NCI-H748 treated with DMSO at 0.1 percent for 48 hours (cell line): ENCODE measurements at places on chromosomes 16 and 17.

- peak; percentile 47 for DNase-seq
These were observed 6.8 kb upstream of the TBC1D3B start for GRCh38 chr17:36183001-36183971.

DNA sequence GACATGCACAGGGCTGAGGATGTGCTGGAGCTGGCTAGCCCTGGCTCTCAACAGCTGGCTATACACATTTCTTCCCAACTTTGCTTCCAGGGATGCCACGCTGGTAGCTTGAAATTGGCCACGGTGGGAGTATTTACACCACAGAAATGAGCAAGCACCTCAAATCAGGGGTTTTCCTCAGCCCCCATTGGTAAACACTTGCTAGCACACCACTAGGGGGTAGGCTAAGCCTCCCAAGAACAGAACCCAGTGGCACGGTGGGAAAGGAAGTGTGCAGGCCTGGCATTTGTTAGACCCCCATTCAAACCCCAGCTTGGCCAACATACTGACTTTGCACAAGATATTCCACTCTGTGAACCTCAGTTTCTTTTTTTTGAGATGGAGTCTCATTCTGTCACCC lies 12.9 kb downstream of the DRC3 start:
- DNase-seq = no peak

DNA sequence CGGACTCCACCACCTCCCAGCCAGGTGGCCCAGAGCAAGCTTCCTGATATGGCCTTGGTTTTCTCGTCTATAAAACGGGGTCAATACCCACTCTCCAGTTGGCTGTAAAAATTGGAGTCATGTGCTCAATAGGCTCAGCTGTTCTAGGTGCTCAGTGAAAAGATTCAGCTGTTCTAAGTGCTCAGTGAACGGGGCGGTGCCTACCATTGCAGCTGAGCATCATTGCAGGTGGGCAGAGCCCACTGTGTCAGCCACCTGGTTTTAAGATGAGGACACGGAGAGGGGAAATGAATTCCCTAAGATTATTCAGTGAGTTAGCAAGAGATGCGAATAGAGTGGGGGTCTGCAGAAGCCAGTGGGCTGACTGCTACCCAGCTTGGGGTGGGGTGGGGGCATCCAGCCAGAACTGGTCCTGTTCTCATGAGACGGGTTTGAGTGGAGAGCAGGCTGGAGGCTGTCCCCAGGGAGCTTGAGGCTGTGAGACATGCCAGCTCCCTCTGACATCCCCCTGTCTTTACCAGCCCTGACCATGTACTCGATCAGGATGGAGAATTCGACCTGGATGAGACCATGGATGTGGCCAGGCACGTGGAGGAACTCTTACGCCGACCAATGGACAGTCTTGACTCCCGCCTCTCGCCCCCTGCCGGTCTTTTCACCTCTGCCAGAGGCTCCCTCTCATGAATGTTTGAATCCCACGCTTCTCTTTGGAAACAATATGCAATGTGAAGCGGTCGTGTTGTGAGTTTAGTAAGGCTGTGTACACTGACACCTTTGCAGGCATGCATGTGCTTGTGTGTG lies 21.9 kb downstream of the STAT5A start:
- no peak for DNase-seq

- no peak for DNase-seq
These were observed 66.3 kb upstream of the METRNL start for GRCh38 chr17:83012868-83013778.

GRCh38 chr16:21097151-21097550 lies 53.5 kb downstream of the DNAH3 start:
- no peak for DNase-seq

DNA sequence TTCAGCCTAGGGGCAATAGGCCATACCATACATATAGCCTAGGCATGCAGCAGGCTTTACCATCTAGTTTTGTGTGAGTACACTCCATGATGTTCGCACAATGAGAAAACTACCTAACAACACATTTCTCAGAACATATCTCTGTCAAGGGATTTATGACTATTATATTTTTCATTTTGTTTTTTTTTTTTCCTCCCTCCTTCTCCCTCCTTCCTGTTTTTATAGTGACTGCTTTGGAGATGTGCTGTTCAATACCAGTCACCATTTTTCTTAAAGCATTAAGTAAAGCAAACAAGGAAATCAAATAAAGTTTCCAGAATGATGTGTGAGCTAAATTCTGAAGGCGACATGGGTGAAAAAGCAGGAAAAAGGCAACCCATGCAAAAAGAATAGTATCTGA lies 194.6 kb downstream of the STX8 start:
- no peak for DNase-seq

DNA sequence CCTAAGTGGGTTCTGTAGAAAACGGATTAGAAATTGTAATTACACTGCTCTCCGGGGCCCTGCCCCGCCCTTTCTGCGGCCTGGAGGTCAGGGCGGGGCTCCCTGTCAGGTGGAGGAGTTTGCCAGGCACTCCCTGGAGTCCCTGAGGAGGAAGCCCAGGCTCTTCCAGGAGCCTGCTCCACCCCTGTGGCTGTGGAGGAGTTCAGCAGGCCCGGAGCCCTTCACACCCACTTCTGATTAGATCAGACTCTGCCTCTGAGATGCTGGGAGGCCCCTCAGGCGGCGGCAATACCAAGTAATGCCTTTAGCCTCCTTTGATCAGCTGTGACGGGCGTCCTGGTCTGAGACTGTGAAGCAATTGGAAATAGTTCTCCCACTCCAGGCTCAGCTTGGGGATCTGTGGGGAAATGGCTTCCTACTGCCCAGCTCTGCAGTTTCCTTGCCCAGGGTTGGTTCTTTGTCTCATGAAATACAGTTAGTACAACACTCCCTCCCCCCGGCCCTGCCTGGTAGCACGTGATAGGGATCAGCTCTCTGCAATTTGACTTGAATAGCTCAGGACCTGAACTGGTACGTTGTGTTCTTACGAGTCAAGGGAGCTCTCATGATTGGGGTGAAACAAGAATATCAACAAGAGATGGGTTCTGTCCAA lies 22.3 kb downstream of the BAIAP2 start:
- no peak for DNase-seq

DNA sequence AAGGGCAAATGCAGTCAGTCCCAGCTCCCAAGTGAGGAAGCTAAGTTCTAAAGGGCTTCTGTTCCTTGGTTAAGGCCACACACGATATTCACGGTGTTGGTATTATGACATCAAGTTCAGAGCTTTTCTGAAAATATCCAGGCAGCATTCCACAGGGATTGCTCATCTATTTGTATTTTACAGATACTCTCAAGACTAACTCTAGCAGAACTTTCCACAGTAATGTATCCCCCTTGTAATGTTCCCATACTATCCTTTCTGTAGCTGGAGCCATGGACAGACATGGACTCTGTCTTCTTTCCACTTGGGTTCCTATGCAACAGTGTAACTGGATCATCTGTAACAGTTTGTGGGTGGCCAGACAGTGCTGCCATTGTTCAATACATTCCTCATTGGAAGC lies 13.5 kb downstream of the SDR42E1 start:
- DNase-seq = no peak

DNA sequence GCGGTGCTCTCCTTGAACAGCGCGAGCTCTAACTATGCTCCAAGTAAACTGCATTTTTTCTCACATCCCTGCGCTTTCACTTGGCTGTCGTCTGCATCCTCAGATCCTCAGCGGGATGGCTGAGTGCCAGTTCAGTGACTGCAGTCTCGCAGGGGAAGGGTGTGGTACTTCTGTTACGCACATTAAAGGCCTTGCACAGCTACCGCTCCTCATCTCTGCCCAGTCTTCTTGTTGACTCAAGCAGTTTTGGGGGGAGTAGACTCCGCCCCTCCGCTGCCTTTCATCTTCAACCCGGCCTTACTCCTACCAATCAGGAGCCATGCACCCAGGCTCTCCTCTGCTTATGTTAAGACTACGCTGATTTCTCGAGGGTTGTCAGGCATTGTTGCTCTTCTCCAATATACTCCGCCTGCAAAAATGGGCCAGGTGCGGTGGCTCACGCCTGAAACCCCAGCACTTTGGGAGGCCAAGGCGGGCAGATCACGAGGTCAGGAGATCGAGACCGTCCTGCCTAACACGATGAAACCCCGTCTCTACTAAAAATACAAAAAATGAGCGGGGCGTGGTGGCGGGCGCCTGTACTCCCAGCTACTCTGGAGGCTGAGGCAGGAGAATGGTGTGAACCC lies 10.0 kb downstream of the ATP5PD start:
- DNase-seq = peak; percentile 41

- no peak for DNase-seq
These were observed at the start of gene UTS2R for GRCh38 chr17:82371333-82372248. TSS of gene UTS2R (plus strand) at chr17:82371765. CDS start at chr17:82374325, 2,560 bp downstream.

GRCh38 chr16:52474679-52475078 lies 72.3 kb downstream of the TOX3 start:
- DNase-seq = no peak

GRCh38 chr17:81713004-81713555 lies 996 bp downstream of the SLC25A10 start:
- DNase-seq = no peak

DNA sequence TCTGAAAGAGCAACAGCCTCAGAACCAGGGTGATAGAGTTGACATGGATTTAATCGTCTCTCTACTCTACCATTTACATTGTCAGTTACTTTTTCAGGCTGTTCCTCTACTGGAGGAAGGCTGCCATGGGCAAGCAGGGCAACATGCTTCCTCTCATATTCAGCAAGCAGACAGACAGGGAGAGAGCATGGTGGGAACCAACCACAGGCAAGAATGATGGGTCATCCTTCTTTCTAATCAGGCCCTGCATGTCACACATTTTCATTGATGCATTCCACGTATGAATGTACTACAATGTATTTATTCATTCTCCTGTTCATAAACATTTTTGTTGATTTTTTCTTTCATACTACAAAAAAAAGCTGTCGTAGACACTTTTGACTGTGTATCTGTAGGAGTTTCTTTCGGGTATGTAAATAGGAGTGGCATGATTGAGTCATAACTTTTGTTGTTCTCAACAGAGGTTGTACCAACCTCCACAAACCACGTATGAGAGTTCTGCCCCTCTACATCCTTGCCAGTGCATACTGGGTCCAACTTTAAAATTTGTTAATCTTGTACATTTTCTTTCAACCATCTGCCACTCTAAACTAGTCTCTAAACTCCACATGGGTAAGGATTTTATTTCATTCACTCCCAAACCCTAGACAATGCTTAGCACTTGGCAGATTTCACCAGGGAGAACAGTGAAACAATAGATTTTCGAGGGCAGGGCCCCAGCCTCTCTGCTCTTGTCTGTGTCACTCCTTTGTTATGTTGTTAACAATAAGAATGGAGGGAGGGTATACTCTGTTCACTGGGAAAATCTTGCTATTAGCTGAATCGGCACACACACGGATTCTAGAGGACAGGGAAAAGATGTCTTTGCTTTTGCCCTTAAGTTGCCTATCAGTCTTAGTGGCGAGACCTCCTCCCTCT lies 58.7 kb downstream of the CMC2 start:
- no peak for DNase-seq

GRCh38 chr16:89711601-89712273 lies 9.0 kb downstream of the VPS9D1 start:
- no peak for DNase-seq

- no peak for DNase-seq
These were observed 2.8 kb upstream of the KSR1 start for GRCh38 chr17:27453471-27453870.

- no peak for DNase-seq
These were observed 10.8 kb downstream of the GSG1L2 start for GRCh38 chr17:9811086-9811485.

GRCh38 chr17:71902894-71903506 lies 217.8 kb upstream of the SOX9 start:
- no peak for DNase-seq

GRCh38 chr17:17198281-17198680 lies 7.9 kb downstream of the PLD6 start:
- no peak for DNase-seq

- no peak for DNase-seq
These were observed 59.2 kb downstream of the B9D1 start for GRCh38 chr17:19303367-19303776.

GRCh38 chr16:24845726-24846547 lies at the start of gene SLC5A11:
TSS of gene SLC5A11 (plus strand) at chr16:24845963. CDS start at chr16:24858644, 12,681 bp downstream.
- no peak for DNase-seq

- no peak for DNase-seq
These were observed 1.9 kb upstream of the LCMT1 start for GRCh38 chr16:25109643-25110042.

DNA sequence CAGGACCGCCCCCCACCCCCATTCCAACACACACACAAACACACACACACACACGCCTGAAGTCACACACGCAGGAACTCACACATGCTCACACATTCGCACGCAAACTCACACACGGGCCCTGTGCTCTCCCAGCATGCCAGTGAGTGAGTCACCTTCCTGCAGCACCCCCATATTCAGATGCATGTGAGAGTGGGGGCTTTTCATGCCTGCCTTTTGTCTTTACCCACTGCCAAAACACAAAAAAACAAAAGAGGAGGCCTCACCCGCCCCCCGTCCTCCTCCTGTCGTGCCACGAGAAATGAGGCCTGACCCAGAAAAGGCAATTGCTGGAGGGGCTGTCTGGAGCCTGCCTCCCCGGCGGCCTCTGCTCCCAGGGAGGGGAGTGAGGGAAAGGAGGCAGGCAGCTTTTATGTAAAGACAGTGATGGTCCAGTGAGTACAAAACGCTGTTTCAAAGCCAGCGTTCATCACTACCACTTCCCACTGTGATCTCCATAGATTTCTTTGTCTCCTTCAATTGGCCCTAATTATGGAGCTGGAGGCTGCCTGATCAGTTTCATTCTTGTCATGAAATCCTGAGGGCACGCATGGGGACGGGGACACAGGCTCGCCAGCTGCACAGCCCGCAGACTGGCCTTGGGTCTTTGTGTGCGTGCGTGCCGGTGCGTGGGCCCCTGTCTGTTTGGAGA lies 29.5 kb upstream of the GSE1 start:
- DNase-seq = peak; percentile 75

DNA sequence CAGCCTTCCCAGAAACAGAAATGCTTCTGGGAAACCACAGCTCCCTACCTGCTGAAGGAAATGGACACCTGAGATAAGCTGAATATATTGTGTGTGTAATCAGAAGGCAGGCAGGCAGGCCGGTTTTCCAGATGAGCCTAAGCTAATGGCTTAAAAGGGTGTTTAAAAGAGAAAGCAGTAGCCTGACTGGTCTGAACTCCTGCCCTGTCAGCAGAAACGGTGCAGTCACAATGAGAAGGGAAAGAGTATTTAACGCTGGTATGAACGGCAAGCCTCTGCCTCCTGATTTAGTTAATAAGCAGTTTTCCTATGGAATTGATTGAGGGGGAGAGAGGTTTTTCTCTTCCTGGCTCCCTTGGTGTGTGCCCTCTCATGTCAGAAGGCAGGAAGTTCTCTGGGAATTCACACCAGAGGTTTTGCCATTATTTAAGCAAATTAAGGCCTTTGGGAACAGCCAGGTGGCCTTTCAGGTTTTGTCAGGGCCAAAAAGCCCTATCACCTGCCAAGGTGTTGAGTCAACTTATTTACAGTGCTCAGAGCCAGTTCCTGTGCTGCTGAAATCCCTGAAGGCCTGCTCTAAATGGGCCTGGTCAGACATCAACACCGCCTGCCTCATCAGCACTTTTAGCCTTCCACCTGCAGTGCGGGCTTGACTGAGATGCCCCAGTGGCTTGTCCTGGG lies 41.6 kb downstream of the CDH1 start:
- DNase-seq = peak; percentile 23

GRCh38 chr17:79803997-79804855 lies 7.3 kb upstream of the CBX8 start:
- DNase-seq = no peak

- DNase-seq = no peak
These were observed 2.9 kb downstream of the HIGD1B start for GRCh38 chr17:44850612-44851011.

GRCh38 chr17:81907219-81908145 lies 3.7 kb downstream of the PCYT2 start:
- no peak for DNase-seq
